ENCODE measurements at places on chromosomes 5 and 9.

- DNase-seq, result no peak
Observed at GRCh38 chr5:169785771-169786618, 148.9 kb downstream of the DOCK2 start.

- DNase-seq, result peak; percentile 73
Observed at GRCh38 chr5:111461255-111461671, 51.1 kb downstream of the STARD4 start.

GRCh38 chr5:58012102-58012501 is 447.8 kb downstream of the PLK2 start:
- DNase-seq, result no peak

GRCh38 chr5:151239237-151239861 is 13.6 kb upstream of the GM2A start:
- DNase-seq, result peak; percentile 24

Data from G401 (cell line).